Muscle of leg (tissue), 16 donors: ENCODE measurements at places on chromosomes 13 and 19.

- no peak for DNase-seq
Measured at GRCh38 chr13:29561918-29562317, 33.6 kb downstream of the SLC7A1 start.

DNA sequence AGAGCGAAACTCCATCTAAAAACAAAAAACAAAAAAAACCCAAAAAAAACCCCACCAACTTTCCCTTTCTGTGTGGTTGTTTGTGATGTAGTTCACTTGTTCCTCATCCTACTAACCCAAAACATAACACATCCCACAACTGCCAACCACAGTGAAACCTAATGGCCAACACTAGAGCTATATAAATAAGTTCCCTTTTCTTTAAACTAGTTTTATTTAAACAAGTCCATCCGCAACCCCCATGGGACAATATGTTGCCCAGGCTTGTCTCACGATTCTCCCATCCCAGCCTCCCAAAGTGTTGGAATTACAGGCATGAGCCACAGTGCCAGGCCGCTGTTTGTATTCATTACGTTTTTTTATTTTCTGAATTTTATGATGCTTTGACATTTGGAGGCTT is 71.2 kb upstream of the ADGRE5 start:
- no peak for DNase-seq

- DNase-seq: peak; percentile 97
Measured at GRCh38 chr19:2543463-2544442, 67.8 kb downstream of the GADD45B start.

GRCh38 chr13:83622422-83622784 is 259.9 kb downstream of the SLITRK1 start:
- DNase-seq: no peak

- DNase-seq: peak; percentile 68
Measured at GRCh38 chr19:46924874-46925547, 64.2 kb downstream of the ARHGAP35 start.

DNA sequence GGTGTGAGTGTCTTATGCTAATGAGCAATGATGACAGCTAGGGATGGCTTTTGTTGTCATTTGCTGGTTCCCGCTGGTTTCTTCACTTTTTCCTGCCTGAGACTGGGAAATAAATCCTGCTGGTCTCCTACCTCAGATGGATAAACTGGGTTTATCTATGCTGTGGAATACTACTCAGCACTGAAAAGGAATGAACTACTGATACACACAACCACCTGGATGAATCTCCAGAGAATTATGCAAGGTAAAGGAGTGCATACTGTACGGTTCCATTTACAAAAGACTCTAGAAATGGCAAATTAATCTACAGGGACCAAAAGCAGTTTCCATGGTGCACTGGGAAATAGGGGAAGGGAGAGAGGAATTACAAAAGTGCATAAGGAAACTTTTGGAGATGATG is 41.2 kb upstream of the UBE2L5 start:
- no peak for DNase-seq

- DNase-seq: no peak
Measured at GRCh38 chr19:37991841-37992248, 84.8 kb downstream of the SIPA1L3 start.

- no peak for DNase-seq
Measured at GRCh38 chr19:49957262-49957915, 3.6 kb downstream of the SIGLEC11 start.

GRCh38 chr13:105817498-105817897 is 718.0 kb downstream of the EFNB2 start:
- no peak for DNase-seq

DNA sequence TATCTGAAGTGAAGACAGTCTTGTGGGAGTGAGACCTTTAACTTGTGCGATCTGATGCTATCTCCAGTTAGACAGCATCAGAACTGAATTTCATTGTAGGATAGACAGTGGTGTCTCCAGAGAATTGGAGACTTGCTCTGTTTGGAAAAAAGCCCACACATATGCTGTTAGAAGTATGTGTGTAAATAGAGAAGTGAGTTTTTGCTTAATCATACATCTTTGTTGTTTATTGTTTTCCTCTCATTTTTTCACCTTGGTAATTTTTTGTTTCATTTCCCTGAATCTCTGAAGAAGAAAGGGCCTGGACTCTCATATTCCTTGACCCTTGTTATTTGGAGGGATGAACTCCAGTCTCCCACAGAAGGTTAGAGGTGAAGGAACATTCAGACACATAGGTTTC is 21.8 kb downstream of the FPR3 start:
- peak; percentile 40 for DNase-seq

DNA sequence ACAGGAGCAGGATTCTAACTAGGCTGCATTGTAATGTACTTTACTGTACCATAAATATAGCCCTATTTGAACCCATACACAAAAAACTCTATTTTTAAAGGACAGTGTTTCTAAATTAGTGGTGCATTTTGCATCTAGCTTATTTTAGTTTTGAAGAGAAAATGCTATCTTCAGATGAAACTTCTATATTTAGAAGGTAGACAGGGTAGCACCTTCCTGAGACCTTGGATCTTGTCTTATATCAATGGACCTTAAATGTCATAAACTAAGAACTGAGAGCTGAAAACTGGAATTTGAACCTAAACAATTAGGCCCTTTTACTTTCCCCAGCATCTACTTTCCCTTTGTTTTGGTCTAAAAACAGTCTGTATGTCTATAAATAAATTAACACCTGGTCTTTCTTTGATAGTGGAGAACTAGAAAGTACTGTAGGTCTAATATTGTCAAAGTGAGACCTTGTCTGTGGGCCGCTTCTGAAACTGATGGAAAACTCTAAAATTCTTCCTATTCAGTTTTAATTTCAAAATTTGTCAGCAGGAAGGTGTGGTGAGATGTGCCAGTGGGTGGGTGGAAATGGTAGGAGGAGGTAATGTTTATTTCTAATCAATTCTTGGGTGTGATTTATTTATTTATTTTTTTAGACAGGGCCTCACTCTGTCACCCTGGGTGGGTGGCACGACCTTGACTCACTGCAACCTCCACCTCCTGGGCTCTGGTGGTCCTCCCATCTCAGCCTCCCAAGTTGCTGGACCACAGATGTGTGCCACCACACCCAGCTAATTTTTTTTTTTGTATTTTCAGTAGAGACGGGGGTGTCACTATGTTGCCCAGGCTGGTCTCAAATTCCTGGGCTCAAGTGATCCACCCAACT is 10.1 kb downstream of the COG3 start:
- no peak for DNase-seq
